ENCODE measurements at places on chromosomes 7 and 10.

DNA sequence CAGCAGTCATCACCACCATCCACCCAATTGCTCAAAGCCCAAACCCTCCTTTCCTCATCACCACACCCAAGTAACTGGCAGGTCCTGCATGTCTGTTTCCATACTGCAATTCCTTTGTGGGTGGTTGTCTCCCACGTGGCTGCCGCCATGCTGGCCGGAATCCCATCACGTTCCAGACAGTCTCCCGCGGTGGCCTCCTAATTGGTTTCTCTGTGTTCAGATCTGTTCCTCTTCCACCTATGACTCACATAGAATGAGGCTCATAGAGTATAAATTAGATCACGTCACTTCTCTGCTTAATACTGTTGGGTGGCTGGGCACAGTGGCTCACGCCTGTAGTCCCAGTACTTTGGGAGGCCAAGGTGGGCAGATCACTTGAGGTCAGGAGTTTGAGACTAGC, 813.0 kb downstream of the TYW1 start:
- DNase-seq = no peak

DNA sequence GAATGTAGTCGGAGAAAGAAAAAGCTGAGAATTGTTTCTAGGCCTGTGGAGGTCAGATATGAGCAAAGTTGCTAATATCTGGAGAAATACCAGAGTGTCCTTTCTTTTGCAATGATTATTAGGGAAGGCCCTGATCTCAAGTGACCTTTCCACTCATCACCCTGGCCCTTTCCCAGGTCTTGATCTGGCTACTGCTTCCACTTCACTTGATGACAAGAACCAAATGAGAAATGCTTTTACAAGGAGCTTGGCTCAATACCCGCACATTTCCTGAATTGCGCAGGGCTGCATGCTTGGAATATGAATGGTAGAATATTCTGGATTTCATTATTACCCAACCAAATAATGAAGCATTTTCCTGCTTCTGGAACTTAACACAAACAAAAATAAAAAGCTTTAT, 104.6 kb downstream of the ITGB8 start:
- DNase-seq = no peak

- DNase-seq = peak; percentile 68
Measured at GRCh38 chr7:158228986-158229385, 358.6 kb downstream of the PTPRN2 start.

DNA sequence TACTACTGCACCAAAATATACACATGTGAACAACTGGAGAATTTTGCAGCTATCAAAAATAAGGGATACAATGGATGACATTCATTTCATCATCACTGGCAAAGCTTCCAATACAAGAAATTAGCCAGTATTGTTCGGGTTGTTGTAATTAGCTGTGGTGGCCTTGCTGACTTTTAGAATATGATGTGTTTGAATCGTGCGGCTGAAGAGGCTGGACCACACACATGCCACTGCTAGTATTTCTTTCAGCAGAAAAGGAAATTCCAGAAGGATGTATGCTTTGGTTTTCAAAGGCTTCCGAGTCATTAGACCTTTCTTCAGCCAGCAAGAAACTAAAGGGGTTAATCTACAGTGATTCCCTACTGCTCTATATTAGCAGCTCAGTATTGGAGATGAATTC, 16.6 kb downstream of the RPP38 start:
- no peak for DNase-seq

DNA sequence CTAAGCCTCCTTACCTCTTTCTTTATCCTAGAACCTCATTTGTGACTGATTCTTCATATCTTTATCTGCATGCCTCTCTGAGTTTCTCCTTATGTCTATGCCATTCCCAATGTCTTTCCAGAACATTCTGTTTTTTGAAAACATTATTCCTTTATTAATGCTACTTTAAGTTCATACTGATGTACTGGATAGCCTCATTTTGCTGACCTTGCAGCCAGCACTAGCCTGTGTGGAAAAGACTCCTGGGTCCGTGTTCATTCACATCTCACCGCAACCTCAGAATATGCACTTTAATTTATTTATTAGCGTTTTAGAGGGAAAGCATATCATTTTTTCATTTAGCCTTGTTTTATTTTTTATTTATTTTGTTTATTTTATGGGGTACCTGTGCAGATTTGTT, 208.1 kb upstream of the NPVF start:
- DNase-seq = no peak

DNA sequence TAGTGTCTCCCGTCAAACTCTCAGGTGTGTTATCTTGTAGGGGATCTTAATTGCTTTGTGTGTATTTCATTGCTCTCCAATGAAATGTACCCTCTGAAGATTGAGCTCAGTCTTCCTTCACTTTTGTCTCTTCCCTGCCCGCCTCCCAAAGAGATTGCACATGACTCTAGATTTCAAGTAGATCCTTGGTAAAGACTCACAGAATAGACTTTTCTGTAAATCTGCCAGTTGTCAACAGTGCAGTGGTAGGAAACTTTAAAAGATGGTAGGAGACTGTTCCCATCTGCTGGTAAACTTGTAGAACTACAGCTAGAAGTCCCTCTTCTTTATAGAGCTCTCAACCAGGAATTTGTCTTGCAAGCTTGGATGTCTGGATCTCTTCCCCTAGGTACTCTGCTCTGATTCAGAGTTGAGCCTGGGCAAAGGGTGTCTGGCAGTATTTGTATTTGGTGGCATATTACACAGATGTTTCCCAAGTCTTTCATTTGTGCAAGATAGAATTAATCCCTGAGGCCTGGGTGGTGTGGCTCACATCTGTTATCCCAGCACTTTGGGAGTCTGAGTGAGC, 9.6 kb downstream of the CCL26 start:
- DNase-seq = peak; percentile 40

- DNase-seq = no peak
Measured at GRCh38 chr10:5978230-5978489, 817 bp upstream of the IL15RA start.

GRCh38 chr7:152176797-152177196, 151.3 kb downstream of the GALNT11 start:
- DNase-seq = no peak

DNA sequence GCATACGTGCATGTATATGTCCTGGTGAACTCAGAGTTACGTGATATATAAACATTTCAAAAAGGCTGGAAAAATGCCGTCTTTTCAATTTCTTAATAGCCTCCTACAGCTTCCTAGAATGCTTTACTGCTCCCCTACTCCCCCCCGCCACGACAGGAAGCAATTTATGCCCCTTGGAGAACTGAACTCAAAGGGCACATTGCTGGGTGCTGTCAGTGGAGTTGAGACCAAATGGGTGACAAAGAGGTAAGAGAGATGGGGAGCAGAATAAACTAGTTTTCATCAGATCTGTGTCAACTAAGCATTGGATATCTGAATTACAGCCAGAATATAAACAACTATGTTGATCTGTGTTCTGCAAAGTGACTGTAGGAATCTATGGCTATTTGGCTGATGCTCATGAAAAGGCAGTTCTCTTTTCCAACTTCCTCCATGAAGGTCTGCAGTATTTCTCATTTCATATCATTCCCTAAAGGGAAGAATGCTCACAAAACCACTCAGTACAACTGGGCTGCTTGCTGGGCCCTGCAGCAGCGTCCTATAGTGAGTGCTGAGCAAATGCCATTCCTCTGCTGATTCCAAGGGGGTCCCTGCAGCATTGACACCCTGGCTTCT, 171.3 kb upstream of the HPS1 start:
- no peak for DNase-seq

DNA sequence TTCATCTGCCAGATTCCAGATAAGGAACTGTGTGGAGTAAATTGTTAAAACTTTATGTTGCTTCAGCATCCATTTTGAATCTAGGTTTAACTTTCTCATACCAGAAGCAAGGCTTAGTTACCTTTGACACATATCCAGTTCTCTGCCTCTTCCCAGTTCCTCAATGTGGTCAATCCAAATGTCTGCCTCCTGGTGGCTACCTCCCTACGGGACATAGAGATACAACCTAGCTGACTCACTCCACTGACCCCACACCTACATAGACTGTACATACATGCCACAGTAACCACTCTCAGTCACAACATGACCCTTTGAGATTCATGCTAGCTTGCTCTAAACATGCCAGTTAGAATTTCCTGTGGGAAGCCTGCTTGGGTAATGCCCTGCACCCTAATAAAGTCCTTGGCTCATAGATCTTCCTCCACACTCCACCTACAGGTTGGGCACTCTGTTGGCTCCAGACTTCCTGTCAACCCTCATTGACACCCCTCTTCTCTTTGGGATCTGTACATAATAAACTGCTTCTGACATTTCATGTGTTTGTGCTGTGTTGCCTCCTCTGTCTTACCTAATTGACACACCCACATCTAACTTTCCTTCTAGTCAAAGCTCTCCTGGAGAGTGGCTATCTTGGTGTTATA, 278.1 kb downstream of the HTR7 start:
- DNase-seq = peak; percentile 54

- no peak for DNase-seq
Measured at GRCh38 chr10:71587941-71588573, 131.5 kb downstream of the C10orf105 start.

GRCh38 chr7:35549781-35550180, 145.2 kb downstream of the HERPUD2 start:
- DNase-seq = no peak

DNA sequence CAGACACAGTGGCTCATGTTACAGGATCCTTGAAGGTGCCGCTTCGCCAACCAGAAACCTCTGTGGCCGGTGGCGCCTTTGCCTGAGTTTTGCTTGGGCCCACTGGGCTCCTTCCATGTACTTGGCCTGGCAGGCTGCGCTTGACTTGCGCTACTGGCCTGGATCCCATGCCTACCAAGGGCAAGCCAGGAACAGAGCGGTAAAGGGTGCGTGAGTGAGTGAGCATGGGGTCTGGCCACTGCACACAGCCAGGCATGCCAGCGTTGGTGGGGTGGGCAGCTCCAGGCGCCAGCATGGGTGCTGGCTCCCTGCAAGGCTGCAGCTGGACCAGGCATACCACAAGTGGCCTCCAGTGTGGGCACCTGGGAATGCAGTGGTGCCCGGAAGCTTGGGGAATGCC, 16.3 kb upstream of the TSPAN15 start:
- DNase-seq = no peak

GRCh38 chr7:53996876-53997275, 545.3 kb upstream of the VSTM2A start:
- DNase-seq = no peak

DNA sequence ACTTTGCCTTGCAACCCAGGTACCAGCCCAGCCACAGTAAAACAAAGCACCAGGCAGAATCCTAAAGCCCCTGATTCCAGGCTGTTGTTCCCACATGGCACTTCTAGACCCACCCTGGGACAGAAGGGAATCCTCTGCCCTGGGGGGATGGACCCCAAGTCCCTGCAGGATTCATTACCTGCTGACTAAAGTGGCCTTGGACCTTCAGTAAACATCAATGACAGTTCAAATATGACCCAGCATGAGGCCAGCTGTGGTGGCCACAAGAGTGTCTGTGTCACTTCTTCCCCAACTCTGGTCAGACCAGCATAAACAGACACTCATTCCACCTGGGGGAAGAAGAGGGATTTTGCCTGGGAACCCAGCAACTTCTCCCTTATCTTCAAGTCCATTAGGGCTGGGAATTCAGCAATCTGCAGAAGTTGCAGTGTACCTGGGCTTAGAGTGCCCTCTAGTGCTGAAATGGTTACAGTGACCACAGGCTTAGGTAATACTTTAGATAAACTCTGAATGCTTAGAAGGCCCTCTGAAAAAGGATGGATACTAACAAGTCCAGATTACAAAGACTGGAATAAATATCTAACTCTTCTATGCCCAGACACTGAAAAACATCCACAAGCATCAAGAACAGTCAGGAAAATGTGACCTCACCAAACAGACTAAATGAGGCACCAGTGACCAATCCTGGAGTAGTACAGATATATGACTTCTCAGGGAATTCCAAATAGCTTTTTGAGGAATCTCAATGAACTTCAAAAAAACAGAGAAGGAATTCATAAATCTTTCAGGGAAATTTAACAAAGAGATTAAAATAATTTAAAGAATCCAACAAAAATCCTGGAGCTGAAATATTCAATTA, 108.5 kb upstream of the TMEM168 start:
- DNase-seq = peak; percentile 74

DNA sequence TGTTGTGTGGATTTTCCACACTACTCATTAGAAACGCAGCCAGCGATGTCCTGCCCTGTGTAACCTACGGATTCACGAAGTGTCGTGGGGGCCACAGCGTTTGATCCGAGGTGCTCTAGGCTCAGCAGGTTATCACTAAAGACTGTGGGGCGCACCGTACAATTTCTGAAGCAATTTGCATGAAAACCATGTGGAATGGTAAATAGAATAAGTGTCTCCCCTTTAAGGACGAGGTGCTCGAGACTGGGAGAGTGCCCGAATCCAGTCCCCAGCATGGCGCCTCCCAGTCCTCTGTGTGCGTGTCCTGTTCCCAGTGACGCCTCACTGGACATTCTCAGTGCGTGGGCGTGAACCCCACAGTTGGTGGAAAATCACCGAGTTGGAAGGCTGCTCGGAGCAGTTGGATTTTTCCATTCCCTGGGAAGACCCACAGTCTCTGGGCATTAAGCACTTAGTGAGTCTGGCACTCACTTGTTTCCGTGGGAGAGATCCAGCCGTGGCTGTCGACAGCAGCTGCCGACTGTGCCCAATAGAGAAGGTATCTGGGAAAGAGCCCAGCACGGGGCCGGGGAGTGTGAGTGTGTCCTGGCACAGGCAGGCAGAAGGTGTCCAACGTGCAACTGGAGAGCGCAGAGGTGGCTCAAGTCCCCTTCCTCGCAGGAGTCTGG, 37.0 kb downstream of the PFKP start:
- no peak for DNase-seq

GRCh38 chr10:21247592-21247991, 277.9 kb downstream of the SKIDA1 start:
- no peak for DNase-seq

DNA sequence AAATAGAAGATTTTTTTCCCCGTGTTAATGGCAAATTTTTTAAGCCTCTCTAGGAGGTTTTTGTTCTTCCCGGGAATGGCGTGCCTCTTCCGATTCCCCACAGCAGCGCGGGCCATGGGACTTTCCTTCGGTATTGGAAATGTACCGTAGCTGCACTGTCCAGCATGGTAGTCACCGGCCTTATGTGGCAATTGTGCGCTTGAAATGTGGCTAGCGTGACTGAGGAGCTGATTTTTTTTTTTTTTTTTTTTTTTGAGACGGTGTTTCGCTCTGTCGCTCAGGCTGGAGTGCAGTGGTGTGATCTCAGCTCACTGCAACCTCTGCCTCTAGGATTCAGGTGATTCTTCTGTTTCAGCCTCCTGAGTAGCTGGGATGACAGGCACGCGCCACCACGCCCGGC, 938 bp upstream of the TCTN3 start:
- no peak for DNase-seq

DNA sequence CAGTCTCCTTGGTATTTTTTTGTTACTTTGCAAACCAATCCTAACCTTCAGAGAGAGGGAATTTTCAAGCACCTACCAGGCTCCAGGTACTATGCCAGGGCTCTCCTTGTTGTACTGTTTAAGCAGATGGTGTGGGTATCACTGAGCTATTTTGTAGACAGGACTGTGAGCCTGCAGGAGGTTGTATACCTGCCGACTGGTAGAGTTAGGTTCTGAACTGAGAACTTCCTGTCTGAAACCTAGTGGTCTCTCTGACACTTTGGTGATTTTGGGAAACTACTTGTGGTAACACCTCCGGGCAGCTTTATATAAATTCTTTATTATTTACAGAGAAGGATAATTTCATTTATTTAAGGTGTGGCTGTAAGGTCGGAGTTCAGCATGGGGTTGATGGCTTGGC, 4.6 kb downstream of the ZNF853 start:
- no peak for DNase-seq

- DNase-seq = no peak
Measured at GRCh38 chr7:23450518-23450917, 19.8 kb downstream of the IGF2BP3 start.

- DNase-seq = no peak
Measured at GRCh38 chr7:107234436-107234835, 65.6 kb downstream of the HBP1 start.
